ENCODE measurements at places on chromosomes 13 and 19.

DNA sequence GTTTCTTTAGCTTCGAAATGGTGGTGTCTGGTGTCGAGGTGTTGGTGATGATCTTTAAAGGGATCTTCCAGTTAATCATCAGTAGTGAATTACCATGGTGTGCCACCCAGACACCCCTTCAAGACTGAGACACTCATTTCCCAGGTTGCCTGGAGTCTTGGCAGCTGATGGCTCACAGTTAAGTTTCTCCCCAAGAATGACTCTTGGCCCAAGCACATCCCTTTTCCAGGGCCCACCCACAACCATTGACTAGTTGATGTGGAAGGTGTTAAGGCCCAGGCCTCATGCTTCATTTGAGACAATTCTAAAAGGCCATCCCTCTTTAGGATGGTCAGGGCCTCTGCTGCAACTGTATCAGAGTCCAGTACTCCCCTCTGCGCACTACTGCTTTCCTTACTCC, 145.5 kb downstream of the FOXO1 start:
- DNase-seq, result no peak

GRCh38 chr13:20716951-20717350, 13.5 kb downstream of the IL17D start:
- no peak for DNase-seq

- no peak for DNase-seq
Observed at GRCh38 chr13:95206116-95206515, 95.1 kb downstream of the ABCC4 start.

- DNase-seq, result no peak
Observed at GRCh38 chr13:86402500-86402899, 603.3 kb upstream of the SLITRK6 start.

- DNase-seq, result peak; percentile 11
Observed at GRCh38 chr13:93624311-93624777, 397.7 kb downstream of the GPC6 start.

GRCh38 chr19:3835055-3835435, 33.8 kb downstream of the ZFR2 start:
- no peak for DNase-seq

- DNase-seq, result no peak
Observed at GRCh38 chr13:106709522-106709921, 141.6 kb upstream of the ARGLU1 start.

GRCh38 chr13:40383132-40383531, 283.3 kb downstream of the FOXO1 start:
- DNase-seq, result peak; percentile 80

DNA sequence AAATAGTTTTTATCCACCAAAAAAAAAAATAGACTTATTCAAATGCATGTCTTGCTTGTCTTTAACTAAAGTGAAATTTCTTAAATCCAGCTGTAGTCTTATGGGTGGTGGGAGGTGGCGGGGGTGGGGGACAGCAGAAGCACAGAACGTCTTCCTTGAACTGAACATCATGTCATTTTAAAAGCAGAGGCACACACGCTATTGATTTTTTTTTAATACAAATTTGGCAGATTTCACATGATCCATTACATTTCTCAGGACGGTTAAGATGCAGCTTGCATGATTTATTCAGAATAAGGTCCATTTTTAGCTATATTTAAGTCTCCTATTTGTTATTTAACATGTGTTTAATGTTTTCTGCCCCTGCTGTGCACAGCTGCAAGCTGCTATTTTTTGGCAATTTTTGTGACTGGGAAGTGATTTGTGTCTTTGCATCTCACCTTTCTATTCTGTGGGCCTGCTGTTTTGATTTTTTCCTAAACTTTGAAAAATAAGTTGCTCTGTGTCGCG, 274.0 kb downstream of the TSHZ3 start:
- no peak for DNase-seq

DNA sequence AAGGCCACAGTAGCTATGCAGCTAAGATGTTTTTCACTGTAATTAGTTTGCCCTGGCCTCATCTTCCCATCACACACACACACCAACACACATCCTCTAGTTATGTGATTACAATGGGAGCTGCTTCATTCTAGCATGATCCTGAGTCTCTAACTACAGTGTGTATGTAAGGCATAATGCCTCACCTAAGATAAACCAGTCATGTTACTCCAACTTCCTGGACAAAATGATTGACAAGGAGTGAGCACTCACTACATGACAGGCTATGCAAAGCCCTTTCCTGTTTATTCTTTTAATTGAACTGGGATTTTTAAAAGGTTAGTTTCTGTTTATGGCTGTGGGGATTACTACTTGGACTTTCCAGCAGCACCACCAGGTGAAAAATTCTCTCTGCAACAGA, 400.8 kb upstream of the ATXN8OS start:
- DNase-seq, result no peak

- DNase-seq, result no peak
Observed at GRCh38 chr13:114225610-114226009, 9.1 kb upstream of the CDC16 start.

- DNase-seq, result peak; percentile 54
Observed at GRCh38 chr19:32018014-32018413, 327.4 kb upstream of the ZNF507 start.

- DNase-seq, result no peak
Observed at GRCh38 chr13:31943591-31943990, 88.0 kb upstream of the FRY start.

DNA sequence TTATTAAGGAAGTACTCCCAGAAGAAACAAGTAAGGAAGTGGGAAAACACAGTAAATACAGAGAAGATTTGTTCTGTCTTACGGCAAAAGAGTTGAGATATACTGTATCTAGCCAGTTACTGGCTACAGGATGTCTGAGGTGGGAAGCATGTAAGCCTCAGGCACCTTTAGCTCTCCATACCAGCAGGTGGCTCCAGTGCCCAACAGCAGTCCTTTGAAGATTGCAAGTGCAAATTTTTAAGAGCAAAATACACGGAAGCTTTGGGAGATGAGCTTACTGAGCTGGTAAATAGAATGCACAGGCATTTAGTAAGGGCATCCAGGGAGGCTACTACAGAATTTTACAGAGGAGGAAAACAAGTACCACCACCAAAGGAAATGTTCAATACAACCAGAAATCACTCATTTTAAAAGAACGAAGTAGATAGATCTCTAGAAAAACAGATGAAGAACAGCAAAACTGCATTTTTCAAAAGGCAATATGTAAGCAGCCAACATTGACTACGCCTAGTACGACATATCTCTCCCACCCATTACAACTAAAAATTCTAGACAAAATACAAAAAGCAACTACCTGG, 57.9 kb upstream of the VSTM2B start:
- DNase-seq, result no peak

GRCh38 chr19:7830272-7830771, 304 bp downstream of the EVI5L start:
- no peak for DNase-seq

DNA sequence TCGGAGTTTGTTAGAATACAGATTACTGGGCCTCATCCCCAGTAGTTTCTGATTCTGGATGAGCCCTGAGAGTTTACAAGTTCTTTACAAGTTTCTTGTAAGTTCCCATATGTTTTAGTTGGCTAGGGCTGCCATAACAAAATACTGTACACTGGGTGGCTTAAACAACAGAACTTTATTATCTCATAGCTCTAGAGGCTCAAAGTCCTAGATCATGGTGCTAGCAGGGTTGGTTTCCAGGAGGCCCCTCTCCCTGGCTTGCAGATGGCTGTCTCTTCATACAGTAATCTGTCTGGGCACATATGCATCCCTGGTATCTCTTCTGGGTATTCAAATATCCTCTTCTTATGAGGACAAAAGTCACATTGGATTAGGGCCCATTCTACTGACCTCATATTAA, 167.2 kb downstream of the KLF5 start:
- DNase-seq, result no peak

DNA sequence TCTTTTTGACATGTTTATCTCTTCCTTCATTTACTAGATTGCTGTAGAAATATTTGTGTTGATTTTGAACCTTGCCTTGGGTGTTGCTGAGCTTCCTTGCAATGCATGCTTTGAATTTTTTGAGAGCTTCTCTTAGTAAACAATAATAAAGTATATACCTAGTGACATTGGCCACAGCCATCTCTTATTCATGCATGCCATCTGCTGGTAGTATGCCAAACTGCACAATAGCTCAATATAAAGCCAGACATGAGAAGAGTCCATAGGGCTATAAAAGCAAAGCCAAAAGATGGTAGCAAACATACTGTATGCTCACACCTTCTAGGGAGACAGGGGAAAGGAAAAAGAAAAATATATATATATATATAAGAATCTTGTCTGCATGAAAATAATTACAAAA, 18.9 kb upstream of the ZSCAN5A start:
- peak; percentile 15 for DNase-seq

DNA sequence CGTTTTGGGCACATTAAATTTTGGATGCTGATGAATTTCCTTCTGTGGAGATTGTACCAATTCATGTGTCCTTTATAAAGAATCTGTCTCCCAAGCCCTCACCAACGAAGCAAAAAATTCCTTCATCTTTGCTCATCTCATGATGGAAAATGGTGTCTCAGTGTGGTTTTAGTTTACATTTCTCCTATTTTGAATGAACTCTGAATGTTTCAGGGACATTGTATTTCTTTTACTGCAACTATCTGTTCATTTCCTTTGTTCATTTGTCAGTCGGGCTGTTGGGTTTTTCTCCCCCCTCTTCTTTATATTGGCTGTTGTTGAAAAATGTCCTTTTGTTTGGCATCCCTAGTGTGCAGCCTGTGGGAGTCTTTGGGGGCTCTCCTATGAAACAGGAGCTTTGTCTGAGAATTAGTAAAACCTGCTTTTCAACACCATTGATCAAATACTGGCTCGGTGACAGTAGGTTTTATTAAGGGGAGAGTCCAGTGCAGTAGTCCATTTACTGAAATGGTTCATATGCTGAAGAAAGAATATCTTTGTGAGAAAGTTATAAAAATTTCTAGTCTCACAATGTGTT, 91.3 kb upstream of the C1QTNF9B start:
- no peak for DNase-seq

DNA sequence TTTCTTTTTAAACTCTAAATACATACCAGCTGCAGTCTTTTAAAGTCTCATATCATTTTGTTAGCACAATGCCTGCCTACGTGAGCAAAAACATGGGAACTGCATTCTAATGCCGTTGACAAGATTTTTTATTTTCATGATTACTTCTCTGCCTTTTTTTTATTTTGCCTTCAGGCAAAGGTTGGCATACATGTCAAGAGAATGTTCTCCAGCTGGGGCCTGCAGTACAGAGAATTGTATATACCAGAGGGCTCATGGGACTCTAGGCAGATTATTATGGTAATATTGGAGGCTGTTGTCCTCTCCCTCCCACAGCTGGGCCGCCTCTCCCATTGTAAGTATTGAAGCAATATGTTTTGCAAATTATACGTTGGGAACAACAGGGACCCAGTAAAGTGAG, 53.9 kb upstream of the OBI1 start:
- no peak for DNase-seq

DNA sequence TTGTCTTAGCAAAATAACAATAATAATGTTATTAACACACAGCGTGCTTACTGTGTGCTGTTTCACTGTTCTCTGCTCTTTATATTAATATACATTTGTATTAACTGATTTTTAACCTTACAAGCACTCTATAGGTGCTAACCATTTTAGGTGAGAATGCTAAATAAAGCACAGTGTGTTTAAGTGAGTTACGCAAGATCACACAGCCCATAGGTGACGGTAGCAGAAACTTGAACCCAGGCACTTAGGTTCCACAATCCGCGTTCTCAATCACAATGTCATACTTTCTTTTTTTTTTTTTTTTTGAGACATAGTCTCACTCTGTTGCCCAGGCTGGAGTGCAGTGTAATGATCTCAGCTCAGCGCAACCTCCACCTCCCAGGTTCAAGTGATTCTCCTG, 5.8 kb downstream of the ZNF30 start:
- DNase-seq, result no peak

DNA sequence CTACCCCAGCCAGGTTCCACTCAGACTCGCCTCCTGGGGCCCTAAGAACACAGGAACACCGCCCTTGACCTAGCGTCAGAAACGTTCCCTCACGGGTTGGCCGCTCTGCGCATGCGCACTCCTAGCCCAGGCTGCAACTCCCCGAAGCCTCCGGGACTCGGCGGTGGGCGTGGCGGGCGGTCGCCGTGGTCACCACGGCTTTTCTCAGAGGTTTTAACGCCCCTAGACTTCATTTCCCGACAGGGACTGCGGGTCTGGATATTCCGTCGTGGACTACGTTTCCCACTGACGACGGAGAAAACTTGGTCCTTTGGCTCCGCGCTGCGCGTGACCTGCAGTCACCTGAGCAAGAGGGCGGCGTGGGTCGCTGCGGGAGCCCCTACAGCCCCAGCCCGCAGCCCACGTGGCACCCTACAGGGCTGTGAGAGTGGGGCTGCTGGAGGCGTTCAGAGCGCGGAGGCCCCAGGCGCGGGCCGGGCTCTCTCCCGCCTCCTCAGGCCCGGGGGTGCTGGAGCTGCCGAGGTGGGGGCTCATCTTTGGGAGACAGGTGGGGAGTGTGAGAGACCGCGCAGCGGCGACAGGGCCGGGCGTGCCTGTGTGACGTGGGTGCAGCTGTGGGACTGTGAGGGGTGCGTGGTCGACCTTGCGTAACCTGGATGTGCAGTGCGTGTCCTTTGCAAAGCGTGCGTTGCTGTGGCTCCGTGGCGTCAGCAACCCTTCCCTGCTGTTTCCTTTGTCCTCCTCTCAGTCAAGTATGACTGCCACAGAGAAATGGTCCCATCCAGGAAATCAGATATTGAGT, 38.0 kb upstream of the ZNF573 start:
- peak; percentile 20 for DNase-seq

DNA sequence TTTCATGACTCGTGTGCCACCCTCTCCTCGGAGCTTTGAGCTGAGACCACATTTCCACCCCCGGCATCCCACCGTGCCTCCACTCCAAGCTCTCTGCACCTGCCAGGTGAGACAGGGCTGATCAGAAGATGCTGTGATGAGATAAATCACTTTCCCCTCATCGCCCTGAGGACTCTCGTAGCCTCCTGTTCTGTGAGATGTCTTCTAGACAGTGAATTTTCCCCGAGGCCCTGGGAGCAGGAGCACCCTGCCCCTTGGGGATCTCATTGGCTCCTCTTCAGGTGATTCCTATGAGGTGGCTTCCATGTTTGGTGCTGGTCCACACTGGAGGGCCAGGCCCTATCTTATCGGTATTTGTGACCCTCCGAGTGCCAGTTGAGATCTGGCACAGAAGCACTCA, 154.0 kb upstream of the TSHZ3 start:
- no peak for DNase-seq

DNA sequence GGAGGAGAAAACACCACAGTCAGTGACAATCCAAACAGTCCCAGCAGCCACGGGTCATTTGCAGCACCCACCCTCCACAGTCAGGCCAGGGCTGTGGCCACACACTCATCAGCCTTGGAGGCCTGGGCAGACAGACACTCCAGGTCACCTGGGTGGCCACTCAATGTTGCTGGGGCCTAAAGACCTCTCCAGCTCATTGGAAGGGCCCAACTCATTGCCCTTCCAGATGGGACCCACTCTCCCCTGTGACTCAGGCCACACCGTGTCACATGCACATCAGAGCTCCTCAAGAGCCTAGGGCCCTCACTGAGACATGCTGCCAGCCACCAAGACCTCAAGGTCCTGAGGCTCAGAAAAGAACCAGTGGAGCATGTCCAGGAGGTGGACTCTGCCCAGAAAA, 22.4 kb downstream of the TUBA3C start:
- DNase-seq, result no peak

GRCh38 chr19:15197275-15197941, 3.4 kb downstream of the NOTCH3 start:
- DNase-seq, result no peak

- peak; percentile 51 for DNase-seq
Observed at GRCh38 chr13:67574320-67575233, 344.4 kb upstream of the PCDH9 start.

- no peak for DNase-seq
Observed at GRCh38 chr13:109400209-109400608, 386.2 kb downstream of the IRS2 start.
